ENCODE measurements at places on chromosomes 4 and X.

GRCh38 chr4:123480706-123481418 lies 84.3 kb downstream of the SPRY1 start:
- DNase-seq, result peak; percentile 16

DNA sequence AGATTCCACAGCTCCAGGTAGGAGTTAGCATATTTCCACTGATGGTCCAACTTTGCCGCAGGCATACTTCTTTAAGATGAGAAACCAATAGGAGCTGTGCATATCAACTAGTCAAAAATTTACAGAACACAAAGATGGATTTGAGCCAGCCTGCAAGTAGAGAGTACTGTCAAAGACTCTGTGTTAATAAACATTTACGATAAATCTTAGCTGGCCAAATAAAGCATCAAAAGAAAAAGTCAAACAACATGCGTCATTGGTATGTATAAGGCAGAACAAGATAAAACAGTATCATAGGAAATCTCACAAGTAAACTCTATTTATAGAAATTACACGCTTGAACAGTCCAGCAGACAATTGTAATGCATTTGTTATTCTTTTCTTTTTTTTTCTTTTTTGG lies 907.4 kb upstream of the AGA start:
- DNase-seq, result no peak

- no peak for DNase-seq
Observed at GRCh38 chrX:15566244-15566643, 34.5 kb downstream of the ACE2 start.

DNA sequence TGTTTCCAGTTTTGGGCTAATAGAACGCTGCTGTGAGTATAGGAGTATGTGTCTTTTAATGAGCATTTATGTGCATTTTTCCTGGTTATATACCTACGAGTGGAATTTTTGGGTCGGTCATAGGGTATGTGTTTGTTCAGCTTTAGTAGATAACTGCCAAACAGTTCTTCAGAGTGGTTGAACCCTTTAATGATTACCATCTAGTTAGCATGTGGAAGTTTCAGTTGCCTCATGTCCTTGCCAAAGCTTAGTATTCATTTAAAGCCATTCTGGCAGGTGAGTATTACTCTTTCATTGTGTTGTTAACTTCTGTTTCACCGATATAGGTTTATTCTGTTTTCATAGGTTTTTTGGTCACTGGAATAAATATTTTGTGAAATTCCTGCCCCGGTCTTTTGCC lies 229.1 kb downstream of the ARHGAP10 start:
- no peak for DNase-seq

GRCh38 chr4:25575611-25576010 lies 80.0 kb upstream of the SLC34A2 start:
- DNase-seq, result no peak

DNA sequence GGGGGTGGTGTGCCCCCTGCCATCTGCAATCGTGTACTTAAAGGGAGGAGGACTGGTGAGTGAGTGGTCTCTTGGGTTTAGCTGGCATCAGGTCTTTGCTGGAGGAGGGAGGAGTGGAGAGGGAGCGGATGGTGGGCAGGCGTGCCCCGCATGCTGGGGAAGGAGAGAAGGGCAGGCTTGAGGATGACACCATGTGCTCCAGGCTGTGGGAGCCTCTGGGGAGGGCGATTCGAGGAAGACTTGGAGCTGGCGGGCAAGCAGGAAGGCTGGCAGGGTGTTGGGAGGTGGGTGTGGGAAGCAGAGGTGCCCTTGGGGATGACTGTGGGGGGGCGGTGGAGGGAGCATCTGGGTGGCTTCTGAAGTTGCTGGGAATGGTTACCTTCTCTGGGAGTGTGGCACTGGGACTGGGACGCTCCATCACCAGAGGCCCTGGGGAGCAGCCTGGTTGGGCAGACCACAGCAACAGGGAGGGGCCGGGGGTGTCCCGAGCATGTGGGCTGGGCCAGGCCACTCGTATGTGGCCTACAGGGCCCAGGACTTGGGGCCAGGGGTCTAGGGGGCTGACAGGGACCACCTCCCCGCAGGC lies 30.8 kb upstream of the AFAP1 start:
- no peak for DNase-seq

- DNase-seq, result no peak
Observed at GRCh38 chrX:39144323-39144722, 343.1 kb downstream of the MID1IP1 start.

DNA sequence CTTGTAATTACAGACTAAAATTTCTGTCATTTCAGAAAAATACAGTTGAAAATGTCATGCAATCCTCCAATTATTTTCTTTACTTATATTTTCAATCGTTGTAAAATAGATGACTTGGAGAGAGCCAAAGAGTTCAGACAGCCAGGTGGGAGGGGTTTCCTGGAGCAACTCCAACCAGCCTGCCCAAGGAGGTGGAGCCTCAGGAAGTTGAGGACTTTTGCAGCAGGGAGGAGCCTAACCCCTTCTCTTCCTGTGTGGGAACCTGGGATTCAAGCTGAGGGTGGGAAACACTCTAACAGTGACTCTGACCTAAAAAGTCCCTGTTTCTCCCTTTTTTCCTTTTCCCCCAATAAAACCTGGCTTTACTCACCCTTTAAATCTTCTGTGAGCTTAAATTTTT lies 72.2 kb upstream of the GABRG1 start:
- DNase-seq, result no peak

DNA sequence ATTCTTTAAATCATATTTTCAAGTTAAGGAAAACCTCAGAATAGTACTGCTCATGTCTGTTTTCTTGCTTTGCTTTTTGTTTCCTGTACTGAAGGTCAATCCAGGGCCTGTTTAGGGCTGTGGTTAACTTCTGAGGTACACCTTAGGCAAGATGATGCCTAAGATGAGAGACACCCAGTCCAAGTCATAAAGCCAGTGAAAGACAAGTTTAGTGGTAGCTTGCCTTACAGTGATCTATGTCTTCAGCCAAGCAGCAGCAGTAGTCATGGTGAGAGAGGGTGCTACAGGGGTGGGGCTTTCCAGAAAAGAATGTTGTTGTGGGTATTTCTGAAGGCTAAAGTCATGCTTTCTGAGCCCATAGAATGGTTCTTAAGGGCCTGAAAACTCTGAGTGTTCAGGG lies 173.7 kb downstream of the VSIG4 start:
- DNase-seq, result no peak

DNA sequence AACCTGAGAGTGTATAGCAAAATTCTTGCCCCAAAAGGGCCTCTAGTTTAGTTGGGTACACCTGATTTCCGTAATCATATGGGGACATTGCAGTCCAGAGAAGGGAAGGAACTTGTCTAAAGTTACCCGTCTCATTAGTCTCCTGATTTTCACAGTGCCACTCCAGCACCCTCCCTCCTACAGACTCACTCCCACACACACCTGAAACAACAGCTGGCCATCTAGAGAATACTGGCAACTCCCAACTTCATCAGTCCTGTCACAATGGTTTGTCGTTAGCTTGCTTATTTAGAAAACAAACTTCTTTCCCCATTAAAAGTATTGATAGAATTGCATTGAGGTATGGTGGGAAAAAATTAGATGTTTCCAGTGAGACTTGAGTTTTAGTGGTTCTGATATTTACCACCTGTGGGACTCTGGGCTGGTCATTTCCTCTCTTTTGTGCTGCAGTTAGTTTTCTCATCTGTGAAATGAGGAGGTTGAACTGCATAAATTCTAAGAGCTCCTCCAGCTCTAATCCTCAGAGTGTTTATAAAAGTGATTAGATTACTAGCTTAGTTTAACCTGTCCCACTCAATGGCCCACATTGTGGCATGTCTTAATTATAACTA lies 1.7 kb downstream of the IL13RA1 start:
- DNase-seq, result no peak

- DNase-seq, result no peak
Observed at GRCh38 chrX:153495362-153495751, 577 bp downstream of the BGN start.

DNA sequence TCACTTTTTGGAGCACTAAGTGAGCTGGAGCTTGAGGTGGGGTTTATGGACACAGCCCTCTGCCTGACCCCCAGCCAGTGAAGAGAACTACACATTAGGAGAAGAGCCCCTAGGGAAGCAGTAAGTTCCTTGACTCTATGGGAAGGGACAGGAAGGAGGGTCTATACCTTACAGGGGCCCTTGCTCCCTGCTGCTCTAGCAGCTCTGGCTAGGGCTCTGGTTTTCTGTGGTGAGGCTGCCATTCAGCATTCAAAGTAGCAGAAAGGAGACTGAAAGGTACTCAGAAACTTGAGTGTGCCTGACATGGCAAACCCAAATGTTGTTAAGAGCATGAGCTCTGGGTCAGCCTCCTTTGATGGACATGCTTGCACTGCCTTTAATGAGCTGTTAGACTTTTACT lies 144.0 kb upstream of the KIT start:
- DNase-seq, result no peak

GRCh38 chr4:81518762-81519426 lies 47.2 kb upstream of the RASGEF1B start:
- no peak for DNase-seq

DNA sequence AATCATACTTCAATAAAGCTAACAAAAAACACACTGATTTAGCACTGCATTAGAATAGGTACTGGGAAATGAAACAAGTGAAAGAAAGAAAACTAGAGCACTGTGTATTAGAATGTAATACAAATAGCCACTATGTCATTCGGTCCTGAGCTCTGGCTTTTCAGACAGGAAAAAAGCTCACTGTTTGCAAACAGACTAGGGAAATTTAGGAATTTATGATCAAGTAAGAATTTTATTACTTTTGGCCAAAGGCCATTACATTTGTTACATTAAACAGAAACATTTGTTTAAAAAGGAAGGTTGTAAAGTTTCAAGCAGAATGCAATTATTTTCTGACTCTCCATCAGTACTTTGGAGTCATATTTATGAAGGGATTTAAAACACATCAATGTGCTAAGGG lies 68.7 kb downstream of the KLHL8 start:
- no peak for DNase-seq

DNA sequence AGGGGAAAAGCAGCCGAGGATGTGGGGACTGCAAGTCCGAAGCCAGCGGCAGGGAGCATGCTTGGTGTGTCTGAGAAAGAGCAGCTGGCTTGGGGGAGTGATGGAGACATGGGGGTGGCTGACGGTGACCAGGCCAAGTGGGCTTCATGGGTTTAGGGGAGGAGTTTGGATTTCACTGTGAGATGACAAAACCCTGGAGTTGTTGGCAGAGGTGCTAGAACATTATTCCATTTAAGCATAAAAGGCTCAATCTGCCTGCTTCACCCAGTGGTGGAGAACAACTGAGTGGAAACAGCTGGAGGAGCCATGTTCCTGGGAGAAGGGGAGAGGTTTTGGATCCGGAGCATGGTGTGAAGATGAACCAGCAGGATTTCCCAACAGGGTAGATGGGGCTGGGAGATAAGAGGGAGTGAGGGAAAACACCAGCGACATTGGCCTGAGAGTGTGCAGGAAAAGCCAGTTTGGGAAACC lies 318.0 kb upstream of the TAPT1 start:
- DNase-seq, result no peak

GRCh38 chr4:177403746-177404145 lies 38.5 kb downstream of the AGA start:
- DNase-seq, result no peak

DNA sequence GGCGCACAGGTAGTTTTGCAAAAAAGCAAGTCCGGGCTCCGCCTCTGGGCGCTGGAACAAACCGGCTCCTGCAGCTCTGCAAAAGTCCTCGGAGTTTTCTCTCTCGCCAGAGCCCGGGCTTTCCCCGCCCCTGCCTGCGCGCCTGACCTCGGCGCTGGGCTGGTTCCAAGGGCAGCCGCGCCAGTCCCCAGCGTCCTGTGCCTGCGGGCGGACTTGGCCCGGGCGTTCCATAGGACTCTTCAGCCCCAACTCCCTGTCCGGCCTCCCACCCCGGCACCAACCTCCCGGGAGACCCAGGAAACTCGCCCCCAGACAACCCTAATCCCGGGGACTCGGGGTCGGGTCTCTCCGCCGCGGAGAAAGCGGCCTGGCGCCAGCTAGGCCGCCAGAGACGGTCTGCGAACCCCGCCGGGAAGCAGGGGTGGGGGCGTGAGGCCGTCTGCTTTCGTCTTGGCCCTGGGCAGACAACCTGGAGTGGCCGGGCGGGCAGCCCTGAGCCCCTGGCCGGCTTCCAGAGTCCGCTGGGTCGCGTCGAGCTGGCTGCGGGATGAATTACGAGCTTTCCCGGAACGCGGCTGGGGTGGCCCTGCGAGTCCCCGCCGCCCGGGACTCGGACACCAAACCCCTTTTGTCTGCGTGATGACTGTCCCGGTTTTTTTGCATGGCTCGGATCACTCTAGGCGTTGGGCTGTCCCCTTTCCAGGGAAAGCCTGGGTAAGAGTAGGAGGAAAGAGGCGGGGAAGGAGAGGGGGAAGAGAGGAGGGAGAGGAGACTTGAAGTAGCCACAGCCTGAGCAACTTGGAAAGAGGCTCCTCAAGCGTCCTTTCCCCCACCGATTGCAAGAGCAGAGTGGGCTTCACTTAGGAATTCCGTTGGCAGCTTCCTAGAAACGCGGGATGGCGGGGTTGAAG lies 916 bp downstream of the MXRA5 start:
- no peak for DNase-seq

GRCh38 chr4:46648088-46648744 lies 258.3 kb upstream of the GABRA2 start:
- DNase-seq, result no peak

GRCh38 chr4:24729119-24729730 lies 66.1 kb upstream of the SOD3 start:
- no peak for DNase-seq

- DNase-seq, result no peak
Observed at GRCh38 chr4:47835494-47835893, 2.4 kb downstream of the CORIN start.

- DNase-seq, result no peak
Observed at GRCh38 chrX:26007462-26007861, 130.7 kb upstream of the MAGEB18 start.

- no peak for DNase-seq
Observed at GRCh38 chr4:106818764-106819163, 217.3 kb downstream of the DKK2 start.

- peak; percentile 64 for DNase-seq
Observed at GRCh38 chrX:53312946-53313727, 31.8 kb upstream of the IQSEC2 start.

DNA sequence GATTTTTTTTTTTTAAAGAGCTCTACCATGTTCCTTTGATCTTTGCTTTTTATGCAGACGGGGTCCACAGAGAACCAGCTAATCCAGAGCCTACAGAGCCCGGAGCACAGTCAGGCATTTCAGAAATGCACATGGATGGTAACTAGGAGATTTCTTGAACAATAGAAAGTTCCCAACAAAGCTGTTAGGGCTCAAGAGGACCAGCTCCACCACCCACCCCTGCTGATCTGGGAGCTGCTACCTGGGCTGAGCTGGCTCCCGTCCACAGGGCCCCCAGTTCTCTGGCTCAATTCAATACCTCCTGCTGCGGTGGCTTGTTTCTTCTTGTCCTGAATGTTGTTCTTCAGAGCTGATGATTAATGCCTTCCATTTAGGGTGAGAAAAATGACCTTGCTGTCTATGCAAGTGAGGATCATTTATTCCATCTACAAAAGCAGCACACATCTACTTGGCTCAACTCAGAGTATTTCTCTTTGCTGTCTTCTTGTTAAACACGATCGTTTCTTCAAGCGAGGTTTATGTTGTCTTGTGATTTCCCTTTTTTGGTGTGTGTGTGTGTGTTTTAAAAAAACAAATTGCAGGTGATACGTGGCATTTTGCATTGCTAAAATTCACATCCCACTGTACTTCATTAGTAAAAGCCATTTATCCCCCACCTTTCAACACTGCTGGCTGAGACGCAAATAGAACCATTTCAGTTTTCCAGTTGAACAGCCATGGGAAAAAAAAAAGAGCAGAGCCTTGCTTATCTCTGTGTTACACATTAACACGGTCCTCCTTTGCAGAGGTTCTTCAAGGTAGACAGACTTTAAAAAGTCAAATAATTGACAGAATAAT lies 31.3 kb downstream of the IGFBP7 start:
- no peak for DNase-seq

Measured in T1000 (cell line).